Effector memory CD4-positive, alpha-beta T cell (primary cell): ENCODE measurements at places on chromosomes 5 and 9.

- no peak for DNase-seq
These were observed 4.5 kb upstream of the HMCN2 start for GRCh38 chr9:130260816-130261765.

GRCh38 chr9:35518225-35518821 lies 28.4 kb downstream of the RUSC2 start:
- DNase-seq, result no peak

- DNase-seq, result no peak
These were observed 535 bp downstream of the UNC5A start for GRCh38 chr5:176810687-176811501.

- no peak for DNase-seq
These were observed 5.3 kb downstream of the CAMK2A start for GRCh38 chr5:150284311-150284710.

DNA sequence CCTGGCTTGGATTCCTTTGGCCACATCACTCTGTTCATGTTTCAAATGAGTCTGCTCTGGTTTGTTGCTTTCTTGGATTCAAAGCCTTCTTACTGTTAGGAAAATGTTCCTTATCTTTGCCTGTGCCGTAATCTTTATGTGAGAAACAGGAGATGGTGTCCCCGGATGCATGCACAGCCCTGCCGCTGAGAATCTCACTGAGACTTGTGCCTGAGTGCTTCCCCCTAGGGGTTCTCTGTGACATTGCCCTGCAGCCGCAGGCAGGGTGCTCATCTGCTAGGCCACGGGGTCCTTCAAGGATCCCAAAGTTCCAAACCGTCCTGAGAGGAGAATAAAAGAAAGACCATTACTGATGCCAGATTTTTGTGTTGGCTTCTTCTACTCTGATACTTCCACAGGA lies 81.4 kb upstream of the ANKRD55 start:
- DNase-seq, result no peak

DNA sequence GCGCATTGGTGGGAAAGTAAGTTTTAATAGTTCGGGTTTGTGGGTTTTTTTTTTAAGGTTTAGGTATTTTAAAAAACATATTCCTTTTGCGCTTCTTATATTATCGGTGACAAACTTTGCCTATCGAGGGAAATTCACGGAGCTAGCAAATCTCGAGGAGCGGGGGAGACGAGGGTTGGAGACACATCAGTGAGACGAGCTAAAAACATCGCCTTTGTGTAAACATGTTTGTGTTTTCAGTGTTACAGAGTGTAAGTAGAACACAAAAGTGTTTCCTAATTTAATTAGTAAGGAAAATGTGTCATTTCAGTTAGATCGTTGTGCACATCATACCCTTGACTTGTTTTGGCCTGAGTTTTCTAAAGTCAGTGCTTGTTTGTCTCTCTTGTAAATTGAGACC lies 945 bp downstream of the BTF3 start:
- DNase-seq, result no peak

DNA sequence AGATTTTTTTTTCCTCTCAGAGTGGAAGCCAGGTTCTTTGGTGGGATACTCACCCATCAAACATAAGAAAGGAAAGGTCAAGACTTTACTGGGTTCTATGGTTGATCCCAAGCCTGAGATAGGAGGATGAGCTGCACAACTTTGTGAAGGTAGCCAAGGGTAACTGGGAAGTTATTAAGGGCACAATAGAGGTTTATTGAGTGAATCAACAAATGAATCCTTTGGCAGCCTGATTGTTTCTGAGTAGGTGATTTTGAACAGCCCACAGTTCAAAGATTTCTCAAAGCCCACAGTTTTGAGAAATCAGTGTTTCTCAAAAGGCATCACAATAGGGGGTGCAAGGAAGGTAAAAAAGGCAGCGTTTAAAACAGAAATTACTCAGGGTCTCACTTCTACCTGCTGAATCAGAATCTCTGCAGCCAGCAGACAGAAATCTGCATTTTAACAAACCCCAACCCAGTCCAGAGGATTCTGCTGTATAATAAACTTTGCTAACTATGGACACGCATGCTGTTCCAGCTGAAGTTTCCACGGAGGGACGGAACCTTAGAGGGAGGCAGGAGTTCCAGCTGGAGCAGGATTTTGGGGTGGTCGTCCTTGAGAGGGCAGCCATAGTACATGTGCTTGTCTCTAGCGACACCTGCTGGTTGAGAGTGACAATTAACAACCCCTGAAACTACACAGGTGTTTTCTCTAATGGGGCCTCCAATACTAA lies 32.7 kb upstream of the FSD1L start:
- peak; percentile 19 for DNase-seq

GRCh38 chr5:93573354-93574351 lies 7.4 kb downstream of the NR2F1-AS1 start:
- DNase-seq, result no peak

GRCh38 chr5:135442431-135443160 lies 4.6 kb downstream of the DCANP1 start:
- no peak for DNase-seq

- no peak for DNase-seq
These were observed 55.3 kb downstream of the PTBP3 start for GRCh38 chr9:112278152-112278551.

GRCh38 chr9:111715471-111715870 lies 54.1 kb downstream of the GNG10 start:
- DNase-seq, result no peak

- no peak for DNase-seq
These were observed 64.7 kb downstream of the UBE2R2 start for GRCh38 chr9:33881635-33882034.
